ENCODE measurements at places on chromosomes 12 and 14. TPM values are rescaled to one million over a fixed set of nuclear protein-coding genes. Genes with fewer than 3 reads are reported as not detected.

PRKCH gene
- total RNA-seq: 0.22 TPM

POTEM gene
- not detected for total RNA-seq

TRMT5 gene
- 17.8 TPM for total RNA-seq

DNA sequence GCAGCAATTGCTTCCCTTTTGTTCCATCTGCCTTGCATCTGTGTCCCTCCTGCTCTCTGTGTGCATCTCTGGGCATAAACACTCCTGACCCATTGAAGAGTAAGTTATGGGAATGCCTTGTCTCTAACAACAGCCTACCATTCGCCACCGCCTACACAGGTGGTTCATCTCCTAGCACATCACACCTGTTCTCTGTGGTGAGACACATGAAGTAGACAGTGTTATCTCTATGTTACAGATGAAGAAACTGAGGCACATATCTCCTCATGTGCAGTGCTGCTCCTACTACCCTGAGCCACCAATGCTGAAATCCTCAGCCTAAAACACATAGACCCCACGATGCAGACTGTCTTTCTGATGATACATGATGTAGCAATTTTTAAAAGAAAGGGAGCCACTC is 77.6 kb downstream of the PITPNM2 start:
- no peak overlapping the region for H3K27ac ChIP-seq
- peaks cover 47% of the 10 kb centered on the region for H3K4me1 ChIP-seq
- H3K4me3 ChIP-seq: no peak overlapping the region
- no peak for DNase-seq
- peaks cover 6% of the 10 kb centered on the region for H3K27me3 ChIP-seq
- no peaks in the 10 kb centered on the region for H3K36me3 ChIP-seq

GRCh38 chr12:131592972-131593371 is 117.9 kb upstream of the SFSWAP start:
- no peaks in the 10 kb centered on the region for H3K36me3 ChIP-seq
- no peak overlapping the region for H3K4me3 ChIP-seq
- no peaks in the 10 kb centered on the region for H3K27me3 ChIP-seq
- no peak for DNase-seq
- no peak overlapping the region for H3K27ac ChIP-seq

- H3K27ac ChIP-seq: no peak overlapping the region
- no peaks in the 10 kb centered on the region for H3K27me3 ChIP-seq
- peak; percentile 81 for DNase-seq
- H3K4me1 ChIP-seq: no peaks in the 10 kb centered on the region
- H3K36me3 ChIP-seq: peaks cover 24% of the 10 kb centered on the region
- H3K4me3 ChIP-seq: no peak overlapping the region
Measured at GRCh38 chr14:75132382-75133086, 5.7 kb upstream of the NEK9 start.

GRCh38 chr14:58824106-58824505 is 186.3 kb downstream of the DACT1 start:
- no peaks in the 10 kb centered on the region for H3K4me1 ChIP-seq
- no peaks in the 10 kb centered on the region for H3K36me3 ChIP-seq
- no peak for DNase-seq
- no peaks in the 10 kb centered on the region for H3K27me3 ChIP-seq

- no peak for DNase-seq
- peaks cover 8% of the 10 kb centered on the region for H3K4me1 ChIP-seq
- no peak overlapping the region for H3K4me3 ChIP-seq
- H3K27me3 ChIP-seq: no peaks in the 10 kb centered on the region
- peaks cover 3% of the 10 kb centered on the region for H3K36me3 ChIP-seq
Measured at GRCh38 chr12:72610342-72610741, 338.2 kb downstream of the TRHDE start.
